Stimulated activated CD4-positive, alpha-beta T cell treated with anti-CD3 and anti-CD28 coated beads, Interleukin-4, amount 100 ng/mL, for 24 hours (primary cell): ENCODE measurements at places on chromosomes 7 and 10.

GRCh38 chr7:76073335-76073990 lies 25.6 kb downstream of the MDH2 start:
- no peak for DNase-seq

DNA sequence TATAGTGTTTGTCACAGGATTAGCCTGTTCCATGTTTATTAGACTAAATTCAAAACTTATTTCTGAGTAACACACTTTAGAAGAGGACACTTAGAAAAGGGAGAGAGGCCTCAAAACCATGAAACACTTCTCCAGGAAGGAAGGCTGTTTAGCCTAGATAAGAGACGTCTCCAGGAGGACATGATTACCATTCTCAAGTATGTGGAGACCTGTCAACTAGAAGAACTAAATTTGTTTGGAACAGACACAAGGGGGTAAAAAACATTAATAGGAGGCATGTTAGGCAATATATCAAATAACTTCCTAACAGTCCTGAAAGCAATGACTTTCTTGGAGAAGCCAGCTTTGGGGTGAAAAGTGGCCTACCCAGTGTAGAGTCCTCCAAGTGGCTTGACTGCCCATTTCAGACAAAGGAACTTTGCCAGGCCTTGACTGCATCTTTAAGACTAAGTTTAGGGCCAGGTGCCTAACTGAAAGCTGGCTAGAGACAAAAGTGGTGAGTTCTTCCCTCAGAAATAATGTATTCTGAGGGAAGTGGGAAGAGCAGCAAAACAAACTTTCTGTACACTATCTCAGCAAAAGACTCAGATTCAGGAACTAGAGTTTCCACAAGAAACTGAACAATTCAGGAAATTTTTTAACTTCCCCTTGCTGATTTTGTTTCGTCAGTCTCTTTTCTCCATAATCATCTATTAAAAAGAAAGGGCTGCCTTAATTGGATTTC lies 11.8 kb downstream of the NCOA4 start:
- DNase-seq, result no peak

DNA sequence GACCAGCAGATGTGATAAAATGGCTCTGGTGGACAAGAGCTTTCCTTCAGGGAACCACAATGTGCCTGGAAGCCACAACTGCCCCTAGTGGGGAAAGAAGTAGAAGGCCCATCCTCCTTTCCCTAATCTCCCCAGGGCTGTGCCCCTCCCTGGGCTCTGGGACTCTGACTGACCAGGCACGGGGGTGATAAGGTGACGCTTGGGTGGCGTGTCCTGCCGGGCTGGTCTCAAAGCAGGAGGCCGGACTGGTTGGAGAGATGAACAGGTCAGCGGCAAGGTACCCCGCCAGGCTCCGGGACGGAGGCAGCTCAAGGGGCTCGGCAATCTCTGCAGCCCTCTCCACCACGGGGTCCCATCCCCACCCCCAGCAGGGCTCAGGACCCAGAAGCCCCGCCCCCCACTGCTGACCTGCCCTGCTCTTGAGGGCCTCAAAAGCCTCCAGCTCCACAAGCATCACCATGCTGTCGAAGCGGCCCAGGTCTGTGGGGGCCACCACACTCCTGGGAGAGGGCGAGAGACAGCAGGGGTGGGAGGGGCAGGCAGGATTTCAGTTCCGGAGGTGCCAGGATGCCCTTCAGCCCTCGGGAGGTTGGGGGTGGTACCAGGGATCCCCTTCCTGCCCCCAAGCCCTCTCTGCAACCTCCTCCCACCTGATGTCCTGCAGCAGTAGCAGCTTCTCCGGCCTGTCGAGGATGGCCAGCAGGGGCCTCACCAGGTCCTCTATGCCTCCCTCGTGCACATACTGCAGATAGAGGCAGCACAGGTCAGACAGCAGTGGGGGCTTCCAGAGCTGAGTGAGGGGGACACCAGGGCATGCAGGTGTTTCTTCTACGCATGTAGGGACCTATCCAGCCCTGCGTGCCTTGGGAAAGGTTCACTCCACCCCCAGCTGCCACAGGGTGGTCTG lies 12.2 kb downstream of the LZTS2 start:
- DNase-seq, result no peak

DNA sequence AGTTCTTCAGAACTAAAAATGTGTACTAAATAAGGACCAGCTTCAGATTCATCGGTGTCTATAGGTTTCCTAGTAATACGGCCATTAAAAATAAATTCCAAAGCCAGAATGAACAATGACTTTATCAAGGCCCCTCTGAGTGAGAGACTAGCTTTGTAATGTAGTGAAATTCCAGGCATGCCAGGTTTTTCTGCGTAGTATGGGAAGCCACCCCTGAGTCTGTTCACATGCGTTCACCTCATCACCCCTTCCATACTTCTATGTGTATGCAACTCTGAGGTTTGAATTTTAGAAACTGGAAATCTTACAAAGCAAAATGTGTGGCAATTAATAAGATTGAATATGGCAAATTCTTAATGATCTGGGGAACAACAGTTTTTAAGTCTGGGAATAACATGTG lies 24.5 kb downstream of the RNF32 start:
- DNase-seq, result no peak

DNA sequence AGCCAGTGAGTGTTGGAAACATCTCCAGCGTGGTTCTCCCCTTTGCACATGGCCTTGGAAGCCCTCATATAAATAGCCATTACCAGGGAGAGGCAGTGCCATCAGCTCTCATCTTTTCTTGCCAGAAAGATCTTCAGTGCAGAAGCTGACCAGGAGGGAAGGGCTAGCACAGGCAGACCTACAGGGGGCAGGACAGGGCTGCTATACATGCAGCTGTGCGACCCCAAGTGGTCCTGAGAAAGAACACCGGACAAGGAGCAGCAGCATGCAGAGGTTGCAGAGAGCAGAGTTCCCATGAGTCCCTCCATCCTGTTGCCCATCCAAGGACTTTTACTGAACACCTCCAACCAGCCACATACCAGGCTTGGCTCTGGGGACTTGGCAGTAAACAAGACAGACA lies 17.1 kb downstream of the GRID1 start:
- no peak for DNase-seq

DNA sequence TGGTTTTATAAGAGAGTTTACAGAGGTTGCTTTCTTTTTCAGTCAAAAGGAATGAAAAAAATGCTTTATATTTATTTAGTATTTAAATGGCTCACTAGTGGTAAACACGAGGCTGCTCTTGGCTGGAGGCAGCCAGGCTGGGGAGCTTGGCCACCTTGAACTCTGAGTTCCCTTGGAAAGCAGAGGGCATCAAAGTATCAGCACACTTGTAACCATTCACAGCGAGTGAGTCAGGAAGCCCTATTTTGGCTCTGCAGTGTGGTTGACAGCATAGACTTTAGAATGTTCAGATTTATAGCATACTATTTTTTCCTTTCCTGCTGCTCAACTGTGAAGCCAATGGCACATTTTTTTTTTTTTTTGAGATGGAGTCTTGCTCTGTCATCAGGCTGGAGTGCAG lies 51.6 kb downstream of the CYCS start:
- no peak for DNase-seq

DNA sequence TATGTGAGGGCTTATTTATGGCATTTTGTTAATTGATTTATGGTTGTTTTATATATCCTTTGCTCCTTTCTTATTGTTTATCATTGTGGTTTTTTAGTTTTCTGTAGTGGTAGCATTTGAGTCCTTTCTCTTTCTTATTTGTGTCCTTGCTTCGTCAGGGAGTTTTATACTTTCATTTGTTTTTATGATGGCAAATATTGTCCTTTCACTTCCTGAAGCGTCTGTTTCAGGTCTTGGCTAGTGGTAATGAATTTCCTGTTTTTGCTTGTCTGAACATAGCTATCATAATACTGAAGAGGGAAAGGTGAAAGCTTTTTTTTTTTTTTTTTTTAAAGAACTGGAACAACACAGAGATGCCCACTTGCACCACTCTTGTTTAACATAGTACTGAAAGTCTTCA lies 228.2 kb downstream of the ATRNL1 start:
- DNase-seq, result no peak

DNA sequence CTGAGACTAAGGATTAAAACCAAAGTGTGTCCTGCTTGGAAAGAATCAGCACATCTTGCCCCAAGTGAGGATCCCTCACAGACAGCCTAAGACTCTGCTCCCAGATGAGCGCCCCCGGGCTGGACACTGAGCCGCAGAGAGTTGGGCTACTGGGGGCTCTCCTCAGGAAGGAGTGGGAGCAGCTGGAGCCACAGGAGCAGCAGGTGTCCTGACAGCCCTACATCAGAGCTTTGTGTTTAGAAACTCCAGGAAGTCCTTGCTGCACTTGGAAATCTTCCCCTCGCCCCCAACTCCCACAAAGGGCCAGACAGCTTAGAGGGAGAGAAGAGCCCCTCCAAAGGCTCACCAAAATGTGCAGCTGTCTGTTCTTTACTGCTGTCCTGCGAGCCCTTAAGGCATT lies 172.2 kb downstream of the HERPUD2 start:
- no peak for DNase-seq

- no peak for DNase-seq
Observed at GRCh38 chr10:122243550-122243949, 27.5 kb upstream of the BTBD16 start.

- DNase-seq, result no peak
Observed at GRCh38 chr10:92238586-92239098, 52.2 kb downstream of the CPEB3 start.

DNA sequence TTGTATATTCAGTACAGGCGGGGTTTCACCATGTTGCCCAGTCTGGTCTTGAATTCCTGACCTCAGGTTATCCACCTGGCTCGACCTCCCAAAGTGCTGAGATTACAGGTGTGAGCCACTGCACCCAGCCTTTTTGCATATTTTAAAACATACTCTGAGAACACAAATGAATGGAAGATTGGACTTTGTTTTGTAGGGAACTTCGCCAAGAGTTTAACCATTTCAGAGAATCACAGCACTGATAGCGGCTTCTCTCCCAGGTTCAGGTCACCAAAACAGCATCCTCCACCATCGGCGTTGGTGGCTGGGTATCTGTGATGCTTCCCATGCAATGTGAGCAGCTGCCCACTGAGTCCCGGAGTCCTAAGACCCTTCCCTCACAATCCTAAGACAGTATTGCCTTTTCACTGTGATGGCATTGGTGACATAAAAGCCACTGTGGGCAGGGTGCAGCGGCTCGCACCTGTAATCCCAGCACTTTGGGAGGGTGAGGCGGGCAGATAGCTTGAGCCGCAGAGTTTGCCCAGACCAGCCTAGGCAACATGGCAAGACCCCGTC lies 42.3 kb upstream of the PSAP start:
- DNase-seq, result no peak

DNA sequence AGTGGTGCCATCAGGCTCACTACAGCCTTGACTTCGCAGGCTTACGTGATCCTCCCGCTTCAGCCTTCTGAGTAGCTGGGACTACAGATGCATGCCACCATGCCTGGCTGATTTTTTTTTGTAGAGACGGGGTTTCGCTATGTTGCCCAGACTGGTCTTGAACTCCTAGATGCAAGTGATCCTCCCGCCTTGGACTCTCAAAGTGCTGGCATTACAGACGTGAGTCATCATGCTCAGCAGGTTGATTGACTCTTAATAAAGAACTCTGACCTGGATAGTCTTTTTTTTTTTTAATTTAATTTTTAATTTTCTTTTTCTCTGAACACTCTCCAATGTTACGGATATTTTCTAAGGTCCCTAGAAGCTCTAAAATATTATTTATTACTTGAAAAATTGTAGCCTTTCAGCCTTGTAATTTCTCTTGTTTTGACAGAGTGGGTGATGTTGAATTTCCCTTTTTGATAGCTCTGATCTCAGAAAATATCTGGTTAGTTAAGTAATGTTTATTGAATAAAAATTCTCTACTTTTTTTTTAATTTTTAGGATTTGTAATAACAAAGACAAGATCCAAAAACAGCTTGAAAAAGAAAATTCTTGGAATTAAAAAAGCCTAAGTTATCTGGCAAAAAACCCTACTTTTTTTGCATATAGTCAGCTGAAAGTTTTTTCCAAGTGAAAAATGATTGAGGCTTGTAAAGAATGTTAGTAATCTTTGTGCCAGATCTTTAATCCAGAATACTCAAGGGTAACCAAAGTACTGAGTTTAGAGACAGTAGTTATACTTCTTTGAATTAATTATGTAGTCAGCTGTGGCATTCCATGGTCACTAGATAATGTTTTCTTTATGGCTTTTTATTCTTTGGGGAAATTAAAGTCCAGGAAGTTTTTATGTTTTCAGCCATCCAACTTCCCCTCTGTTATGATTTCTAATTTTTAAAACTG lies 26.7 kb downstream of the TBC1D12 start:
- no peak for DNase-seq

DNA sequence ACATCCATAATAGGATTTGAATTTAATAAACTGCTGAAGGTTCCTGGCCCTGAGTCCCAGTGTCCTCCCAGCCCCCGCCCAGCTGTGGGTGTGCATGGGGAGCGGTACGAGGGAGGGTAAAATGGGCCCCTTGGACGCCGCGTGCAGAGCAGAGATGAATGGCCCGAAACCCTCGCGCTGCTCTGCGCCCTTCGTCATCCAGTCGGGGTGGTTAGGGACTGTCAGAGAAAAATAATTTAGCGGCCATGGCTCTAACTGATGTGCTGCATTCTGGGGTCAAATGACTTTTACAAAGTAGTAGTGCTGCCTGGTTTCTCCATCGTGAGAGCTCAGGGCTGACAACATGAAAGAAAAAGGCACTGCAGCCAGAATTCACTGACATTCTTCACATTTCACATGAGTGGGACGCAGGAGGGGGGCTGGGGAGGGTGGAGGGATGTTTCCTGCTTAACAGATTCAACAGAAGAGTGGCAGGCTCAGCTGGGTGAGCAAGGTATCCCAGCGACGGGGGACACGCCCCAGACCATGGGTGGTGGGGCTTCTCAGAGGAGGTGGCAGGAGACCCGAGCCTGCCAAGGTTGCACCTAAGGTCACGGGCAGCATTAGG lies 304.5 kb downstream of the WDR37 start:
- no peak for DNase-seq
